Effector memory CD8-positive, alpha-beta T cell (primary cell): ENCODE measurements at places on chromosomes 4 and X.

DNA sequence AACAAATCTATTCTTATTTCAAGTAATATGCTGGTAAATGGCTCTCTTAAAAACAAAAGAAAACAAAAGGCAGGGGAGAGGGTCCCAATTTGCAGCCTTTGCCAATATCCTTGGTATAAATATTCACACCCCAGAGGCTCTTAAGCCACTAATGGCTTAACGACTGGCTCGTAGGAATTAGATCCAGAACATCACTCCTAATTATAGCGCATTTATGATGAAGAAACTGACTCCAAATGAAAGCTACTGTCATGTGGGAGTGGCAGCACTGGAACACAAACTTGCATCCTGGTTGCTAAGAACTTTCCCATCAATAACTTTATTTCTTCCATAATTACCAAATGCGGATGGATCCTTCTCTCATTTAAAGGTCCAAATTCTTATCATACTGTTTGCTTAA, 138.7 kb downstream of the FRYL start:
- DNase-seq: no peak

- DNase-seq: no peak
Observed at GRCh38 chr4:113781439-113782040, 20.0 kb upstream of the CAMK2D start.

DNA sequence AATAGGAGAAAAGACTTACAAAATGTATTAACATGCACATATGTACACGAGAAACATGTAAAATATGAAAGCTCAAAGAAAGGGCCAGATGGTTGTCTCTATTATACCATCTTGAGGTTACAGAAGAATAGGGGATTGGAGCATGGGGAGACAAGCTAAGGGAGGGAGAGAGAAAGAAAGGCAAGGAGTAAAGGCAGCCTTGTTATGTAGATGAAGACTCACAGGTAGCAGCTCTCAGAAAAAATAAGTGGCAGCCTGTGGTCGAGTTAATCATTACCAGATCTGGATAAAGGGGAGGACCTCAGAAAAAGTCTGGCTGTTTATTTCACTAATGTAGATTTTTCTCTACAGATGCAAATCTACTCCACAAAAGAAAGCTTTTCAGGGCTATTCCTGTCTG, 26.6 kb upstream of the PPP1R2C start:
- DNase-seq: no peak

DNA sequence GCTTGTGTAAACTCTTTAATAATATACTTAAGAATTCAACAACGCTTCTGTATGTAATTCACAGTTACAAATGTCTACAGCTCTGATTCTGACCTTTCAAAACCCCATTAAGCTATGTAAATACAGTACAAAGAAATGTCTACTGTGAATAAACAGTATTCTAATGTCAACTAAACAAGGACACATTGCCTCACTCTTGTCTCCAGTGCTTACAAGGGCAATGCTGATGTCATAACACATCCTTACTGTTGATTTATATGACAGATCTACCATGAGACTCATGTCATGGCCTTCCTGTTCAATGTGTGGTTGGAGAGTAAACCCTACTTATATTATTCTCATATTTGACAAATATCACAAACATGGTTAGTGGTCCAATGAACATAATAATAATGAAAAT, 256.1 kb upstream of the ADGRL3 start:
- no peak for DNase-seq

- DNase-seq: no peak
Observed at GRCh38 chrX:7983581-7983980, 56.4 kb upstream of the PNPLA4 start.

DNA sequence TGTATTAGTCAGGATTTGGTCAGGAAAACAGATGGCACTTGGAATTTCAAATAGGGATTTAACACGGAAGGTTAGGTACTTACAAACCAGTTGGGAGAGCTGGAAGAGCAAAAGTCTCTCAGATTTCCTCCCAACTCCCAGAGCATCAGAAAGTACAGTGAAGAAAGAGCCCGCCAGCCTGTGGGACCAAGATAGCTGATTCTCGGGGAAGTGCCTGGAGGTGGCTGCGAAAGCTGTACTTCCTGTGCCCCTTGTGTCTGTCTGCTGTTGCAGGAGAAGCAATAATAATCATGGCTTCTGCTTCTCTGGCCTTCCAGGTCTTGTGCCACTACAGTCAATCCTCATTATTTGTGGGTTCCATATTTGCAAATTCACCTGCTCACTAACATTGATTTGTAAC, 221.0 kb upstream of the BCOR start:
- DNase-seq: no peak

- DNase-seq: no peak
Observed at GRCh38 chrX:153884136-153884535, 1.8 kb downstream of the L1CAM start.

DNA sequence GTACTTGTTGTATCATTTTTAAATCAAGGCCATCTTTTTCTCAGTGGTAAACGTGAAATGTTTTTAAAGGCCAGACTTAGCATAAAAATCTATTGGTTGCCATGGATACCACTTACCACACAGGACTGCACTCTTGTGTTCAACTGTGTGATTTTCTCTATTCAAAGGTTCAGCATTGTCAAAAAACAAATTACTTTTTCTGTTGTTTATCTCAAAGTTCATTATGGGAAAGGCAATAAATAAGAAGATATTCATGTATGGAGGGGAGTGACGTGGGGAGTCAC, 231.0 kb upstream of the GATB start:
- no peak for DNase-seq

- DNase-seq: no peak
Observed at GRCh38 chr4:125313497-125313896, 1.3 kb upstream of the FAT4 start.

DNA sequence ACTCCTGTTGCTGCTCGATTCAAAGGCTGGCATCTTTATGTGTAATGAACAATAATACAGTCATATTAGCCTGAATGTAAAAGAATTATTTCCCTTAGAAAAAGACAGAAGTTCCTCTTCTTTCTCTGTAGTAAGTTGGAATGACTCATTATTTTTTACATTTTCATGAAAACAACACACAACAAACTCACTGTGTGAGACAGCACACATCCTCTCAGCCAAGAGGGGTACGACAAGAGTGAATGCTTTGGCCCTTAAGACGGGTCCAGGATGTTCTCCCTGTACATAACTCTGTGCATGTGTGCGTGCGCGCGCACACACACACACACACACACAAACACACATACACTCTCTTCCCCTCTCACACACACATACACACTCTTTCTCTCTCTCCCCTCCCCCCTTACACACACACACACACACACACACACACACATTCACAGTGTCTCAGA, 72.8 kb downstream of the MANBA start:
- DNase-seq: no peak

DNA sequence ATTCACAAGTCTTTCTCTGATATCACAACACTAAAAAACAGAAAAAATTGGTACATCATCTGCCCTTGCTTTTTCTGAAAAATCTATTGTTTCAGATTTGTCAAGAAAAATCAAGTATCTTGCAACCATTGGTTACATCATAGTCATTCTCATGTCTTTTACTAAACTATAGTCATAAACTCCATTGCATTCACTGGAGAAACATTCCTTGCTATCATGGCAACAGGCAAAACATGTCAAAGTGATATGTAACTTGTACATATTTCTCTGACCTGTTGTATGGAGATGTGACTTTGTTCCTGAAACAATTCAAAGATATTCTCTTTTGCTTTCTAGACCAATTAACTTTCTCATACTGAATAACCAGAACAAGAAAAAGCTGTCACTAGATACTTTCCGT, 121.9 kb upstream of the ANK2 start:
- DNase-seq: no peak
